ENCODE measurements at places on chromosomes 2 and 18.

DNA sequence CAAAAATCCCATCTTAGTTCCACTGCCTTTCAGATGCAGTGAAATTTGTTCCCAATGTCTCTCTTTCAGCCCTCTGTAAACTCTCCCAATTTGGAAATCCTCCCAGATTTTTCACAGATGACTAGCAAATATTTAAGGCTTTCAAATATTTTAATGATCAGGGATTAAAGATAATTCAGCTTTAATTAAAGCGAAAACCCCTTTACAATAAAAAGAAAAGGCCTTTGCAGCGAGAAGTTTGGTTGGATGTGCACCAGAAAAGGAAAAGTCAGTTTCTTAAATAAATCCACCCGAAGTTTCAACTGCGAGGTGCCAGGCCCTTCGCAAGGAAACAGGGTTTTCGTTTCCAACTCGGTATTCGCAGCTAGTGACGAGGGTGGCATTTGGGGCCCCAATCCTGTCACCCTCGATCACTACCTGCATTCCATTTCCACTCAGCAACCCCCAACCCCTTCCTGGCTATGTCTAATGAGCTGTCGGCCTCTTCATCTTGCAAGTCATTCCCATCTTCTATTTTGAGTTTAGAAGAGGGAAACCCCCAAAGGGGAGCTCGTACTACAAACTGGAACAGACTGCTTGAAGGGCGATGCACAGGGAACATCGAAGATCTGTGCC, 1.5 kb downstream of the RAX start:
- no peak for DNase-seq

GRCh38 chr2:225083276-225083675, 41.0 kb upstream of the DOCK10 start:
- DNase-seq, result no peak

DNA sequence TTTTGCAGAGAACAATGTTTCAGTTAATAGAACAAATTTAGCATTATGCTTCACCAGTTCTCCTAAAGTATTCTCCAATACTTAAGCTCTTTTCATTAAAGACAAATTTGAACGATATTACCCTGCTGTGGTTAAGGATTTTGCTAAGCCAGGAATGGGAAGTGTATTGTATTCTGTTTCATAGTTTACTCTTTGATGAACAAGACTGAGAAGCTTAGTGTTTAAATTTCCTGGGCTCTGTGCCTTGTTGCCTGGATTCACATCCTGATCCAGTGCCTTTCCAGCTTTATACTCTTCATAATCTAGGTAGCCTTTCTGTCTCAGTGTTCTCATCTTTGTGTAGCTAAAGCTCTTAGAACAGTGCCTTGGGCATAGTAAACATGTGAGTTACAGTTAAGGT, 58.6 kb upstream of the GLS start:
- DNase-seq, result no peak

DNA sequence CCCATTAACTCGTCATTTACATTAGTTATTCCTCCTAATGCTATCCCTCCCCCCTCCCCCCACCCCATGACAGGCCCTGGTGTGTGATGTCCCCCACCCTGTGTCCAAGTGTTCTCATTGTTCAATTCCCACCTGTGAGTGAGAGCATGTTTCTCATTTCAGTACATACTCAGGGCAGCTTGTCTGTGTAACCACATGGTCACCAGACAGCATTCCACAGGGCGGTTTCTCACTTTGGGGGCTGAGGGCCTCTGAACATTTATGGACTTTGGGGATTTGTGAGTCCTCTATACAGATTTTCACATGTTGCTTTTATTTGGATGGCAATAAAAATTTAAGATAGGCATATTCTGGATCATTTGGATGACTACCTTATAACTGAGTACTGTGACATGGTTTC, 84.0 kb downstream of the LYPD6B start:
- DNase-seq, result no peak

DNA sequence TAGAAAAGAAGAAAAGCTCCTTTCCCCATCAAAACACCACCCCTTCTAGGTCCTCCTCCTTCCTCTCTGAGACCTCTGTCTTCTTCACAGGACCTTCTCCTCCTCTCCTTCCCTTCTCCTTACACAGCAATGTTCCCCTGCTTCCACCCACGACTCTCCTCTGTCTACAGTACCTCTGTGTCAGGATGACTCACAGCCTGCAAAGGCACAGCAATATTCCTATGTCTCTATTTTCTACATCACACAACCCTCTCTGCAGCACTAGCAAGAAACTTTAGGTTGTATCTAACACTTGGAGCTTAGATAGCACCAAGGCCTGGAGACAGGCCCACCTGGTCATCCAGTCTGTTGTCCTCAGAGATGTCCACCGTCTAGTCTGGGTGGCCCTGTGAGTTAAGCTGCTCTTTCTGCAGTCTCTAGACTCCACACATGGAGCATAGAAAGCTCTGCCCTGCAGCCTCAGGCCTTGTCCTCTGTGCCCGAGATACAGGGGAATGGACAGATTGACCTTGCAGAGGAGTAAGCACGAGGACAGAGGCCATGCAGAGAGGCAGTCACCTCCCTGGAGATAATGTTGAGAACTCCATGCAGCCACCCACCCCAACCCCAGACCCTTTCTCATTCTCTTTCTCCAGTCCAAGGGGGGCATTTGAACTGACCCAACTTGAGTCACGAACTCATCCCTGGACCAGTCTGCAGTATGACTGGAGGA, 212.0 kb downstream of the TNS1 start:
- DNase-seq, result no peak

GRCh38 chr2:57050007-57050406, 866.2 kb downstream of the CCDC85A start:
- DNase-seq, result no peak

DNA sequence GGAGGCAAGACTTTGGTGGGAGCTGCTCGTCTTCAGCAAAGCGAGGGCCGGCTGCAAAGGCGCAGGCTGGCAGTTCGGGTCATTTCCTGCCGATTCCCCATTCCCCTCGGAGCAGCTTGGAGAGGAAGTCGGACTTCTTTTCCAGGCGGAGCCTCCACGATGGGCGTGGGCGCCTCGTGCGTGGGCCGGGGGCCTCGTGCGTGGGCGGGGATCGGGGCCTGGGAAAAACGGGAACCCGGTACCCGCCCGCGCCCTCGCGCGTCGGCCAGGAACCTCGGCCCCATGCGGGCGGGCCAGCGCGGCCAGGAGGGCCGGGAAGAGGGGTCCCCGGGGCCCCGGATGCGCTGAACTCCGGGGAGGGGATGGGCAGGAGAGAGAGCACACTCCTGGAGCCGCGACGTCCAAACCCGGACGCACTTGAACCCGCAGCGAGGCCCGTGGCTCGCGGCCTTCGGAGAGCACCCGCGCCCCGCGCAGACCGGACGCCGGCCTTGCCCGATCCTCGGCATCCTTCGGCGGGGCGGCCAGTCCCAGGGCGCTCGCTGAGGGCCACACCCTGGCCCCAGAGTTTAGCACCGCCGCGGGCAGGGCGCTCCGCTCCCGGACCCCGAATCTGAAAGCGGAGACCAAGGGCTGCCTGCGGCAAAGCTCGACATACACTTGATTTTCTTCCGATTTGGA, 368.4 kb downstream of the MTX2 start:
- no peak for DNase-seq

DNA sequence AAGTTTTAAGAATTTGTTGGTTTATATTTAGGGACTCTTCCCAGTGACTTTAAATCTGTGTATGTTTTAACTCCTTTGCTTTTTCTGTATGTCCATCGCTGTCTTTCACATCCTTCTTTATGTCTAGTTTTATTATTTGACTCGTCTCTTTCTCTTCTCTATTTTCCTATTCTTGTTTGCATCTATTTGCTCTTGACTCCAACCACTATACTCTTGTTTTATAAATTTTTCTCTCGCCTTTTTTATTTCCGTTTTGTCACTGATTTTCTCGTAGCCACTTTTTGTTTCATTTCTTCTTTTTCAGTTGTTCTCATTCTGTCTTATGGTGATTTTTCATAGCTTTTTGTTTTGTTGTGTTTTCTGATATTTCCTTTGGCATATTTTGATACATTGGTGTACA, 170.5 kb upstream of the NETO1 start:
- DNase-seq, result no peak

GRCh38 chr2:99403524-99403923, 66.3 kb downstream of the EIF5B start:
- DNase-seq, result no peak

Measured in NCI-H446 (cell line).